ENCODE measurements at places on chromosomes 16 and 17.

GRCh38 chr17:37488009-37488604, 1.6 kb upstream of the DUSP14 start:
- peak; percentile 89 for DNase-seq

GRCh38 chr16:81758376-81758775, 20.7 kb upstream of the PLCG2 start:
- no peak for DNase-seq

DNA sequence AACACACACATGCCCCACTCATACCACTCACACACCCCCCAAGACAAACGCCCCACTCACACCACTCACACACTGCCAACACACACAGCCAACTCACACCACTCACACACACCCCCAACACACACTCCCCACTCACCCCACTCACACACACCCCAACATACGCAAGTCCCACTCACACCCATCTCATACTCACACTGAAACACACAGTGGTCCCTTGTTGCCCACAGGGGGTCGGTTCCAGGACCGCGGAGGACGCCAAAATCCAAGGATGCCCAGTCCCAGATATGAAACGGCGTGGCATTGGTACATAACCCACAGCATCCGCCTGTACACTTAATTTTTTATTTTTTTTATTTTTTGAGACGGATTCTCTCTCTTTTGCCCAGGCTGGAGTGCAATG, 20.9 kb downstream of the RNF213 start:
- no peak for DNase-seq

GRCh38 chr17:38881600-38882191, 11.8 kb downstream of the LASP1 start:
- DNase-seq: no peak

- no peak for DNase-seq
Measured at GRCh38 chr17:37752482-37752881, 7.6 kb upstream of the HNF1B start.

DNA sequence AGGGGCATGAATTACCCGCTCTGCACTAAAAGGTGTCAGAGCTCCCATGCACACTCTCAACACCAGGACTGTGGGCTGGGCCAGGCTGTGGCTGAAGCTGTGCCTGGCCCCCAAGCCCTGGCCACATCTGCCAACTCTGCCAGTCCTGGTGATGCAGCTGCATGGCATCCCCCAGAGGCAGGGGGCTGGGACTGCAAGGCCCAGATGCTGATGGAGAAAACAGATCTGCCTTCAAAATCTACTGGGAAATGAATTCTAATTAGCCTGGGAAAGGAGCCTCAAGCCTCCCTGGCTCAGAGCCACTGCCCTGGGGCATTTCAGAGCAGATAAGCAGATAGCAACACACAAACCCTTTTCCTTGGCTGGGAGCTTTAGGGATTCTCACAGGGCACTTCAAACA, 3.4 kb downstream of the CHST6 start:
- DNase-seq: no peak

GRCh38 chr16:86390335-86390734, 120.0 kb upstream of the FOXF1 start:
- DNase-seq: no peak

GRCh38 chr17:47066095-47066494, 87.0 kb upstream of the RPRML start:
- no peak for DNase-seq

- DNase-seq: no peak
Measured at GRCh38 chr16:78962457-78962929, 638.0 kb downstream of the MAF start.

GRCh38 chr16:75250809-75251279, 580 bp downstream of the BCAR1 start:
- DNase-seq: no peak
